ENCODE measurements at places on chromosomes 16 and 17.
A peak's percentile ranks its signal among the peaks of the same experiment; 100 is the strongest.

GRCh38 chr16:51636920-51637769 is 486.1 kb upstream of the SALL1 start:
- no peak for DNase-seq

- no peak for DNase-seq
Measured at GRCh38 chr16:3015865-3016521, 2.0 kb downstream of the CLDN6 start.

DNA sequence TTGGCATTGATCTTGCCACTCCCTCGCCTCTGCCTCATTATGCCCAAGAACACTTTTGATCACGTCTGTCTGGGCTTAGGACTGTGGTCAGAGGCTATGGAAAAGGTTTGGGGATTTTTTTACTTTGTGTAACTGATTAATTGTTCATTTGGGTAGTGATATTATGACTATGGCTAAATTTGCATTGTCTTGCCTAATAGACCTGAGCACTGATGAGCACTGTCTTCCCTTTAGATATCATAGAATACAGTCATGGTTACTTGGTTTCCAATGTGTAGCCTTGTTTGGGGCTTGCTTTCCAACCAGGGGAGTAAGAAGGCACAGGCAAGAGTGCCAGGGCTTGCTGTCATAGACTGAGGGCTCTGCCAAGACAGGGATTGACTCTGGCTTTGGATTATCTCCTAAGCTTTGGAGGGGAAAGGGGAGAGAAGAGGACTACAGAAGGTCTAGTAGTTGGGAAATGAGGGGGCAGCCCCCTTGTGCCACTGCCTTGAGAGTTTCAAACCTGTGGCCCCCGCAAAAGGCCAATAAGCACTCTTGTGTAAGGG is 13.7 kb downstream of the LIMD2 start:
- no peak for DNase-seq

- DNase-seq: no peak
Measured at GRCh38 chr16:82788919-82789318, 162.2 kb downstream of the CDH13 start.

DNA sequence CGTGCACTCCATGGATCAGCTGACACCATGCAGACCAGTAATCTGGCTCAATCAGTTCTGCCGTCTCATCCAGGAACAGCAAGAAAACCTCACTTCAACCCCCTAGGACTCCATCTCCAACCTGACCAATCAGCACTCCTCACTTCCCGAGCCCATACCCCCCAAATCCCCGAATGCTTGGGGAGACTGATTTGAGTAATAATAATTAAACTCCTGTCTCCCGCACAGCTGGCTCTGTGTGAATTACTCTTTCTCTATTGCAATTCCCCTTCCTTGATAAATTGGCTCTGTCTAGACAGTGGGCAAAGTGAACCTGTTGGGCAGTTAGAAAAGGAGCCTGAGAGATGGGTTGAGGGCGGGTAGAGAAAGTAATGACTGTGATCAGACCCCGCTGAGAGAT is 320.0 kb downstream of the HAPSTR1 start:
- DNase-seq: no peak

- DNase-seq: no peak
Measured at GRCh38 chr17:44122816-44123355, 555 bp downstream of the HDAC5 start.

- DNase-seq: no peak
Measured at GRCh38 chr17:82151106-82151957, 53.3 kb upstream of the FASN start.

- no peak for DNase-seq
Measured at GRCh38 chr16:64363039-64363438, 758.8 kb downstream of the CDH11 start.

DNA sequence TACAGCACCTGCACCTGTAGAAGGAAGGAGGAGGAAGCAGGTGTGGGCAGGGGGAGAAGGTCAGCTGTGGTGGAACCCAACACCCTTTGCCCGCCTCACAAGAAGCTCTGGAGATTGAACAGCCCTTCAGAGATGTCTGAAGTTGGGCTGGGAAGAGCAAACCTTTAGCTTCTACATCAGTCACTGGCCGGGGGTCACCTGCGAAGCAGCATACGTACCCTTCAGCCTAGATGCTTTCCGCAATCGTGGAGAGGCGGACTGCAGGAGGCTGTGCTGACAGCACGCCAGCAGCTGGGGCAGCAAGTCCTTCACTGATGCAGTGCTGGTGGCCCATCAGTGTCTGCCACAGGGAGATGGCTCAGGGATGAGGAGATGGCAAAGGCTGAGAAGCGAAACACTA is 5.2 kb upstream of the HS3ST3B1 start:
- DNase-seq: no peak

DNA sequence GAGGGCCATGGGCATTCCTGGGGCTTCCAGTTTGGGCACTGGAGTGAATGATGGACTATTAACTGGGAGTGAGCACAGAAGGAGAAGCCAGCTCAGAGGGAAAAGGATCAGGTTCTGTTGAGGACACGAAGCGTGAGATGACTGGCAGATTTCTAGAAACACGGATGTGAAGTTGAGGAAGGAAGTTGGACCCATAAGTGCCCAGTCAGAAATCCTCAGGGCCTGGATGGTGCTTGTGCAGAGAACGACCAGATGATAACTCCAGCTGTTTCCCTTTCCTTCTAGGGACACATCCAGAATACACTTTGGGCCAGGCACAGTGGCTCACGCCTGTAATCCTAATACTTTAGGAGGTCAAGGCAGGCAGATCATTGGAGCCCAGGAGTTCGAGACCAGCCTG is 23.3 kb upstream of the ANKRD40CL start:
- no peak for DNase-seq

- no peak for DNase-seq
Measured at GRCh38 chr16:87895641-87896141, 26.4 kb upstream of the SLC7A5 start.

DNA sequence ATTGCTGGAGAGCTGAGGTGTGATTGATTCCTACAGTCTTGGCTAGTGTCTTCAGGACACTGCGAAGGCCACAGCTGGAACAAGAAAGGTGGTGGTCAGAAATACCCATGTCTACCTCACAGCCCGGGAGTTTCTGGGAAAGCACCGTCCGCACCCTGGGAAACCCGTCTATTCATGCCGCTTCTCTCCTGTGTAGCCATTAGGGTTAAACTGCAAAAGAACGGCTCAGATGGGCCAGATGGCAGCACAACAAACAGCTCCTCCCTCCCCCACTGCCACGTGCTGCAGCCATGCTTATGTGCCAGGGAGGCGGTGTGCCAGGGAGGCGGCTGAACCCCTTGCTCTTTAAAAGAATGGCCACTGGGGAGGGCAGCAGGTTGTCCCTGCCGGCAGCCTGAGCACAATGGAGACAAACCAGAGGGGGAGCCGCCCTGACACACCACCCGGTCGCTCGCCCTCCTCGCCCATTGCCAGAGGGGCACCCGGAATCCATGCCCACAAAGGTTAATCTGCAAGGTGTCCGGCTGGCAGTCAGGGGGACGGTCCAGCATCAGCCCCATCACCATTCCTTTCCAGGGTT is 65.2 kb downstream of the CYTH1 start:
- peak; percentile 88 for DNase-seq

GRCh38 chr16:2856061-2856670 is 1.8 kb downstream of the PRSS22 start:
- no peak for DNase-seq

DNA sequence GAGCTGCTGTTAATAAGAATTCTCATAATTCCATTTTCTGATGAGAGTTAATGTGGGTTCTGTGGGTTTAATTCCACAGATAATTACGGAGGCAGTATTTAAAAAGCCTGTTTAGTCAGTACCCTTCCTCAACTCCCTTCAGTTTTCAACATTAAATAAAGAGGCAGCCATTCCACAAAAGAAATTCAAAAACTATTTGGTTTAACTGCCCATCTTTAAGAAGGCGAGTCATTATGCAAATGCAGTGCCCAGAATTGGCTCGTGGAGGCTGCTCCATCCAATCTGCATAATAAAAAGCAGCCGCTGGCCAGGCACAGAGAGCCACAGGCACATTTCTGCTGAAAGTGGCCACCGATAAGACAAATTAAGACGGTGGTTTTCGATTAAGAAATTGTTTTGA is 194.4 kb upstream of the TOX3 start:
- DNase-seq: no peak

- peak; percentile 29 for DNase-seq
Measured at GRCh38 chr17:68613739-68614298, 12.7 kb upstream of the FAM20A start.

DNA sequence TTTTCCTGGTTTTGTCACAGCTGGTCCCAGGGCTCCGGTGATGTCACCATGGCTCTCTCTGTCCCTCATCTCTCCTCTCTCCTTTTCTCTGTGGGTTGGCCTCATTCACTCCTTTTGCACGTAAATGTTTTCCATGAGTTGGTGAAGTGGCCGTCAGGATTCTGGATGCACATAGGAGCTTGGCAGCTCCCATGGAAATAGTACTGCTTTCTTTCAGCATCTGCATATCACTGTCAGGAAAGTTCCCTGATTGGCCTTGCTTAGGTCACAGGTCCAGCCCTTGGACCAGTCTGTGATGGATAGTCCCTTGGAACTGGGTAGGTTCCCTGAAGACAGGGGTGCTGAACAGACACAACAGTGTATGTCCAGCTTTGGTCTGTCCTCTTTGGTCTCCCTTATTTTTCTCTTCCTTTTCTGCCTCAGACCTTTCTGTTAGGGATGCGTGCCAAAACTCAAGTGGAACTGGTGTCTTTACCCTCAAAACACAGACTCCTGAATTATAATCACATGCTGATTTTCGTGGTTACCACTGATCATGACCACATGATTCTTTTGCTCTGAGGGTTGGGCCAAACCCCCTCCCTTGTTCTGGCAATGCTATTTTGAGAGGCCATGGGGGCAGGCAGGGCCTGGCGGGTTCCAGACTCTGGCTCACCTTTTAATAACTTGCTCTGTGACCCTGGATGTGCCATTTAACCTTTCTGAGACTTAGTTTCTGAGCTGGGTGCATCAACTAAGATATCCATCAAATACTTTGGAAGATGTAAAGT is 99.0 kb downstream of the MSI2 start:
- DNase-seq: no peak

DNA sequence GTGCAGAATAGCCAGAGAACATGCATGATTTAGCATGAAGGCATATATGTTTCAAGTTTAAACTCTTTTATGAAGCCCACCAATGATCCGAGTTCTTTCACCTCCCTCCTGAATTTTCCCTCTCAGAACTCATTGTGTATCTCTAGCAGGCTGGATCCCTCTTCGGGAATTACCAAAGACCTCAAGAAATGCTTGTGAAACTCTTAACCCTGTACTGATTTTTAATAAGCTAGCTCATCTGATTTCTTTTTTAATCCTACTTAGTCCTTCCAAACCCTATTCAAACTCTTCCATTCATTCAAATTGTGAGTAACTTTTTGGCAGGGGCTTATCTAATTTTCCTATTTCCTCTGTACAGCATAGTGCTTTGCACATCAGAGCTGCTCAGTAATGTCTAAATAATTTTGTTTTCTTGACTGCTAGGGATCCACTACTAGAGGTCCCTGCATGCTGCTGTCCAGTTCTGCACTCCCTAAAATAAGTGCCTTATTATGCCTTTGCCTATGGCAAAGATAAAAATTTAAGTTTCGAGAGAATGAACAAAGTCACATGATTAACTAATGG is 723.8 kb downstream of the CDH11 start:
- DNase-seq: no peak

DNA sequence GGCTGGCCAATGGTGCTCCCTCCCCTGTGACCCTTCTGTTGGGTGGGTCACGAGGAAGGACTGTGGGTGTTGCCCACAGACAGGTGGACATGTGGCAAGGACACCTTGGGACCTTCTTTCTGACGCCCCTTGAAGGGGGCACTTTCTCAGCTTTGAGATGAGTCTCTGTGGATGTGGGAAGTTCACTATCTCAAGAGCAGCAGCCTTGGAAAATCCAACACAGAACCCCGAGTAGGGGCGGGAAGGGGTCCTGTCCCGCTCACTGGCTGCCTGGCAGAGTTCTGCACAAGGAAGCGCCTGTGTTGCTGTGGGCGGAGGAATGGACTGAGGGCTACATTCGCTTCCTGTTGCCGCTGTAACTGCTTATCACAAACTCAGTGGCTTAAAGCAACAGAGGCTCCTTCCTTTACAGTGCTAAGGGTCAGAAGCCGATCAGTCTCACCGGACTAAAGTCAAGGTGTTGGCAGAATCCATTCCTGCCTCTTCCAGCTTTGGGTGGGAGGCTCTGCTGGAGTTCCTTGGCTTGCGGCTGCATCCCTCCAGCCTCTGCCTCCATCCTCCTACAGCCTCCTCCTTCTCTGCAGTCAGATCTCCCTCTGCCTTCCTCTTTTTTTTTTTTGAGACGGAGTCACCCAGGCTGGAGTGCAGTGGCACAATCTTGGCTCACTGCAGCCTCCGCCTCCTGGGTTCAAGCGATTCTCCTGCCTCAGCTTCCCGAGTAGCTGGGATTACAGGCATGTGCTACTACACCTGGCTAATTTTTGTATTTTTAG is 305.2 kb downstream of the SEC14L1 start:
- peak; percentile 81 for DNase-seq

- DNase-seq: no peak
Measured at GRCh38 chr16:81810361-81810760, 31.3 kb downstream of the PLCG2 start.

- DNase-seq: no peak
Measured at GRCh38 chr17:81676906-81677305, 6.7 kb downstream of the ARL16 start.

- DNase-seq: no peak
Measured at GRCh38 chr16:66474750-66475199, 47.7 kb downstream of the BEAN1 start.

- DNase-seq: no peak
Measured at GRCh38 chr17:8048736-8049135, 9.9 kb downstream of the ALOX15B start.

DNA sequence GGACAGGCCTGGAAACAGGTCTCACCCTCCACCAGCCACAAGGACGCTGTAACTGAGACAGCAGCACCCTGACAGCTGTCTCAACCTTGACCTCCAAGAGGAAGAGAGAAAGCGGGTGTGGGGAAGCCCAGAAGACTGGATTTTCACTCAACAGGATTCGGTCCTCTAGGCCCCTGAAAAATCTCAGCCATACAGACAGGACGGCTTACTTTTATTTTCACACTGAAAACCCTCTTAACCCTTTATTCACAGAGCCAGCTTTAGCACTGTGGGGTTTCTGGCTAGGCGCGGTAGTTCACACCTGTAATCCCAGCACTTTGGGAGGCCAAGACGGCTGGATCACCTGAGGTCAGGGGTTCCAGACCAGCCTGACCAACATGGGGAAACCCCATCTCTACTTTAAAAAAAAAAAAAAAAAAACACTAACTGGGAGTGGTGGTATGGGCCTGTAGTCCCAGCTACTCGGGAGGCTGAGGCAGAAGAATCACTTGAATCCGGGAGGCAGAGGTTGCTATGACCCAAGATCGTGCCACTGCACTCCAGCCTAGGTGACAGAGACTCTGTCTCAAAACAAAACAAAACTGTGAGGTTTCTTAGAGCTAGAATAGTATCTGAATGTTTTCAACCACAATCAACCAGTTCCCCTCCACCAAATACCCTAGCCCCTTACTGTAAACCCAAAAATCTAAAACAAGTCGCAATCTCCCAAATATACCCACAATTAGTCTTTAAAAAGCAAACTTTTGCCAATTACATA is 5.3 kb downstream of the ANKRD11 start:
- no peak for DNase-seq

Measured in right cardiac atrium (tissue), 5 donors.